ENCODE measurements at places on chromosomes 1 and 21. TPM values are rescaled to one million over a fixed set of nuclear protein-coding genes. Genes with fewer than 3 reads are reported as not detected.

Gene SLC35D1
- total RNA-seq = 7.9 TPM

Gene SPSB1
- total RNA-seq = 28.1 TPM

Gene CRABP2
- 11.2 TPM for total RNA-seq

Gene SGIP1
- not detected for total RNA-seq

Gene LYPD8
- not detected for total RNA-seq

Gene OR2T33
- not detected for total RNA-seq

Gene KRTAP21-2
- total RNA-seq = not detected

Gene FCRL6
- total RNA-seq = not detected

Gene ADAM30
- not detected for total RNA-seq

Gene TGFB2
- 23.7 TPM for total RNA-seq

Gene ECM1
- 2.2 TPM for total RNA-seq

Gene OSCP1
- total RNA-seq = 5.0 TPM

Gene F3
- total RNA-seq = 3.3 TPM

Gene MAN1C1
- 0.25 TPM for total RNA-seq

Gene TMEM79
- total RNA-seq = 5.5 TPM

Gene RAB13
- total RNA-seq = 160 TPM

Gene TFF1
- total RNA-seq = 25.6 TPM

Gene TSTD1
- 0.25 TPM for total RNA-seq

Gene GPX7
- total RNA-seq = not detected

Data from A549 treated with CpdA at 1 μM for 4 hours (cell line).